ENCODE measurements at places on chromosomes 3 and 15.
A peak's percentile ranks its signal among the peaks of the same experiment; 100 is the strongest.

DNA sequence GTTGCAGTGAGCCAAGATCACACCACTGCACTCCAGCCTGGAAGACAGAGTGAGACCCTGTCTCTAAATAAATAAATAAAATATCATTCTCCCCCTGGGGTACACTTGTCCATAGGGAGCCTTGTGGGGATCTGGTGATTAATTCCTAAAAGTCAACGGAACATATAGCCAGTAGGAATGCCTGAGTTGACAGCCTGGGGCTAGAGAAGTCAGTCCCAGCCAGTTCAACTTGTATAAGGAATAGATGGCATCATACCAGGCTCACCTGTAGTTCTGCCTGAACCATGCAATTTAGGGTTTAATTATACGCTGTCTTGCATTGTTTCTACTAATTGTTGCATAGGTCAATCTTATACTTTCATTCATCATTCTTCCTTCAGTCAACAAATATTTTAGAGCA, 5.9 kb upstream of the BOC start:
- no peak for DNase-seq

GRCh38 chr15:39270221-39270855, 310.5 kb upstream of the THBS1 start:
- DNase-seq: no peak

GRCh38 chr15:81442454-81442853, 68.4 kb upstream of the TMC3 start:
- DNase-seq: no peak

DNA sequence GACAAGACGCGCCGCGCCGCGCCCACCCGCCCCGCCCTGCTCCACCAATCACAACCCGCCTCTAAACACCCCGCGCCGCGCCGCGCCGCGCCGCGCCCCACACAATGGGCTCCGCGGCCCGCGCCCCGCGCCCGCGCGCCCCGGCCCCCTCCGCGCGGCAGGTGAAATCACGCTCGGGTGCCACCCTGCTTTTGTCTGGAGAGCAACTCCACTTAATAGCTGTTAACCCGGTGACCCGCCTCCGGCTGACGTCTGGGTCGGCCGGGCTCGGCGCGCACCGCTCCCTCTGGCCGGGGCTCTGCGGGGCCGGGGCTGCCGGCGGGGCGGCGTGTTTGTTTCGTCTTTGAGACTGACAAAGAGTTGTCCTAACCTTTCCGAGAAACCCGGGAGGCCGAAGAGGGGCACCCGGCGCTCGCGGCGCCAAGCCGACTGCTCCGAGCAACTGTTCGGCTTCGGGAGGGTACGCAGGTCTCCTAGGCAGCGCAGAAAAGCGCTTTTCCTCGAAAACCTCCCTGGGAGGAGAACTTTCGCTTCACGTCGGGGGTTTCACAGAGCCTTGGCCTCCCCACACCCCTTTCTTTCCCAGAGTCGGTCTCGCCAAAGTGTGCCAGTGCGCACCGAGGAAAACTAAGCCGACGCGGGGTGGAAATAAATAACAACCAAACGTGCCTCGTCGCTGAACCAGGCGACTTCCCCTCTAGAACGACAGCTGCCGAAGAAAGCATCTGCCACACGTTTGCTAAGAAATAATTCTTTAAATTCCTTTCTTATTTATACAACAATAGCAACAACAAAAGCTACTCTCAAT, 518.4 kb downstream of the FOXP1 start:
- DNase-seq: peak; percentile 40

GRCh38 chr15:75450307-75451201, 936 bp downstream of the SIN3A start:
- peak; percentile 96 for DNase-seq

Data from PC-9 (cell line).